Effector memory CD8-positive, alpha-beta T cell (primary cell): ENCODE measurements at places on chromosomes 6 and 20.

- H3K27ac ChIP-seq, result no peak overlapping the region
- no peaks in the 10 kb centered on the region for H3K36me3 ChIP-seq
- DNase-seq, result no peak
Observed at GRCh38 chr6:115717062-115717461, 343.6 kb downstream of the FRK start.

DNA sequence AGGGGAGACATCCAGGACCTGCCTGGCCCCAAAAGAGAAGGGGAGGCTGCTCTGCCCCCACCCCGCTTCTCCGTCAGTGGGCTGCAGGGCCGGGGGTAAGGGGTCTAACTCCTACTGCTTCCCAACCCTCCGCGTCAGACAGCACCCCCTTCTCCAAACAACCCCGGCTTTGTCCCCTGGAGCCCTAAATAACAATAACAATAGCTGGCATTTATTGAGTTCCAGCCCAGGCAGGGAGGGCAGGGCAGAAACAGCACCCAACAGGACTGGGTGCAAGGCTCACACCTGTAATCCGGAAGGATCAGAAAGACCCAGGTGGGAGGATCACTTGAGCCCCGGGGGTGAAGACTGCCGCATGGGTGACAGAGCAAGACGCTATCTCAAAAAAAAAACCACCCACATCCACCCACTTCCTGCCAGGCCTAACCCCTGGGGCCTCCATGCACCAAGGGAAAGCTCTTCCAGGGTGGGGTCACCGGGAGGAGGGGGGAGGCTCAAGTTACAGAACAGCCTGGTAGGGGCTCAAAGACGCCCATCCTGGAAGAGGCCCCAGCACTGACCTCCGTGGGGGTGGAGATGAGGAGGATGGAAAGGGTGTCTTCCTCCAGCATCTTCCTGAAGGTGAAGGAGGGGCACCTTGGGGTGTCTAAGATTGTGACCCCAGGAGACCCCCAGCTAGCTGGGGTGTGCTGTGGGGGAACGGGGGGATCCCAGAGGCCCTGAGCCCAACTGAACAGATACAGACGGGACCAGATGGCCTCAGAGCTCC lies 1.3 kb upstream of the FNDC11 start:
- H3K27me3 ChIP-seq, result peaks cover 13% of the 10 kb centered on the region
- H3K36me3 ChIP-seq, result peaks cover 25% of the 10 kb centered on the region
- H3K4me3 ChIP-seq, result peak overlapping the region; percentile 80
- peak; percentile 59 for DNase-seq
- peaks cover 9% of the 10 kb centered on the region for H3K4me1 ChIP-seq

DNA sequence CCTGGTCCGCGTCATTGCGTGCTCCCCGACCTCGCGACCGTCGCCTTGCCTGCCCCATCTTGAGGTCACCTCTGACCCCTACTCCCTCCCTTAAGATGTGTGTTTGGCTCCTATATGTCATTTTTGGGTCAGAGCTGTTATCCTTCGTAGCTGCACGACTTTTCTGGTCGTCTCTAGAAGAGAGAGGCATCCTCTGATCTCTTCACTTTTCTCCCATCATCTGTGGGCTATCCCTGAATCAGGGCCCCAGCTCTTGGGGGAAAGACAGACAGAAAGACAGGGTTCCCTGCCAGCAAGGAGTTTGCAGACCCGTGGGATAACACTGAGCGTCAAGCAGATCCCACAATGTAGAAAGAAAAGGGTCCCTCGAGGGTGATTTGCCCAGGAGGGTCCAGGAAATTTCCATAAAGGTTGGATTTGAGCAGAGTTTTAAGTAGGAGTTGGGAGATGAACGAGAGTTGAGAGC lies 555 bp downstream of the FAM120B start:
- peak overlapping the region; percentile 95 for H3K27ac ChIP-seq
- peak overlapping the region; percentile 87 for H3K4me3 ChIP-seq
- H3K4me1 ChIP-seq, result peaks cover 35% of the 10 kb centered on the region
- H3K36me3 ChIP-seq, result peaks cover 16% of the 10 kb centered on the region

DNA sequence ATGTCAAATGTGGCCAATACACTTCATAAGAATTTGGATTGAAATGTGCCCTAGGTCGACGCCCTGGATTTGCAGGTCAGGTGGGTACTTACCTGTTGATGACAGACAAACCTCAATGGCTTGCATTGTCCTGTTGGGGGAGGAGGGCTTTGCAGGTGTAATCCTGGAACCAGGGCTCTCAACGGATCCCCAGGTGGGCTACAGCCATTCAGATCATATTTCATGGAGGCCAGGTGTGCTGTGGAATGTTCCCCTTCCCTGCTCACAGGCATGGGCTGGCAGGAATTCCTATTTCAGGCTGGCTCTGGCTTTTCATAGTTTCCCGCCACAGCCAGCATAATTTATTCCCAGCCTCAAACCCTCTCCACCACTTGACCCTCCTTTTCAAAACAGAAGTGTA lies 254.7 kb downstream of the SMOC2 start:
- H3K27ac ChIP-seq, result no peak overlapping the region
- H3K27me3 ChIP-seq, result peaks cover 7% of the 10 kb centered on the region
- no peaks in the 10 kb centered on the region for H3K36me3 ChIP-seq
- no peak for DNase-seq
- H3K4me1 ChIP-seq, result no peaks in the 10 kb centered on the region

GRCh38 chr20:38722683-38723016 lies 1.6 kb upstream of the SLC32A1 start:
- peaks cover 80% of the 10 kb centered on the region for H3K27me3 ChIP-seq
- peak overlapping the region; percentile 63 for H3K4me3 ChIP-seq
- H3K4me1 ChIP-seq, result peaks cover 37% of the 10 kb centered on the region
- peaks cover 20% of the 10 kb centered on the region for H3K36me3 ChIP-seq

DNA sequence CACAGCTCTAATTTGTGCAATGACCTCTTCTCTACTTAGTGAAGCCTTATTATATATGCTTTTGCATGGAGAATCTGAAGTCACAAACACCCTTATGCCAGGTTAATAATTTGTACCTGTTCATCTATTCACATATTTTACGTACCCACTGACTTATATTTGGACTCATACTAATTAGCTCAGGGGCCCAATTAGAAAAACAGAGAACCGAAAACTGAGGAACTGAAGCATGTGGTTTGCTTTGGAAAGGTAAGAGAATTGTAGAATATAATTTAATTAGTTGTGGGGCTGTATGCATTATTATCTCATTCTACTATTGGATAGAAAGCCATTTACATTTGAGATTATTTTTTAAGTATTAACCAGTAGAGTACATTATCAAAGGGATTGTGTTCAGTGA lies 805.9 kb upstream of the CITED2 start:
- no peak overlapping the region for H3K4me3 ChIP-seq
- no peaks in the 10 kb centered on the region for H3K36me3 ChIP-seq
- no peak overlapping the region for H3K27ac ChIP-seq
- H3K27me3 ChIP-seq, result peaks cover 5% of the 10 kb centered on the region
- no peaks in the 10 kb centered on the region for H3K4me1 ChIP-seq
- no peak for DNase-seq

- no peaks in the 10 kb centered on the region for H3K36me3 ChIP-seq
- peaks cover 9% of the 10 kb centered on the region for H3K4me1 ChIP-seq
- no peak overlapping the region for H3K4me3 ChIP-seq
- no peak for DNase-seq
- no peaks in the 10 kb centered on the region for H3K27me3 ChIP-seq
Observed at GRCh38 chr20:25738198-25738597, 41.5 kb upstream of the ZNF337 start.

- peaks cover 10% of the 10 kb centered on the region for H3K4me1 ChIP-seq
- no peak overlapping the region for H3K27ac ChIP-seq
- no peak for DNase-seq
- H3K36me3 ChIP-seq, result no peaks in the 10 kb centered on the region
- H3K27me3 ChIP-seq, result no peaks in the 10 kb centered on the region
- no peak overlapping the region for H3K4me3 ChIP-seq
Observed at GRCh38 chr6:34949636-34950035, 60.6 kb downstream of the ANKS1A start.

GRCh38 chr20:37749620-37750403 lies 56.0 kb downstream of the CTNNBL1 start:
- no peaks in the 10 kb centered on the region for H3K27me3 ChIP-seq
- peaks cover 13% of the 10 kb centered on the region for H3K4me1 ChIP-seq
- H3K36me3 ChIP-seq, result peaks cover 32% of the 10 kb centered on the region

DNA sequence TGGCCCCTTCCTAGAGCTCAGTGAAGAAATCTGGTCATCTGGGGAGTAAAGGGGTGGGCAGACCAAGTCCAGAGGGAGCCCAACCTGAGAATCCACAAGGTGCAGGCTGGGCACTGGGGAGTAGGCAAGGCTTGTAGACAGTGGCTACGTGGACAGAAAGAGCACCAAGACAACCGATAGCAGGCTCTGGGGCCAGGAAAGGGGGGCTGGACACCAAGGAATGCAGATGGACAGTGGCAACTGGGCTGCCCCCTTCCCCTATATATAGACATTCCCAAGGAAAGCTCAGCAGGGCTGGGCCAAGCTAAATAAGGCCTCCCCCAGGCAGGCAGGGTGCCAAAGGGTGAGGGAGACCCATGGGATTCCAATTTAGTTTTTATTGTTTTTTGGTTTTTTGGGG lies 1.5 kb upstream of the TNNC2 start:
- H3K4me1 ChIP-seq, result peaks cover 18% of the 10 kb centered on the region
- H3K36me3 ChIP-seq, result no peaks in the 10 kb centered on the region
- H3K4me3 ChIP-seq, result no peak overlapping the region
- H3K27me3 ChIP-seq, result peaks cover 22% of the 10 kb centered on the region
- no peak for DNase-seq

DNA sequence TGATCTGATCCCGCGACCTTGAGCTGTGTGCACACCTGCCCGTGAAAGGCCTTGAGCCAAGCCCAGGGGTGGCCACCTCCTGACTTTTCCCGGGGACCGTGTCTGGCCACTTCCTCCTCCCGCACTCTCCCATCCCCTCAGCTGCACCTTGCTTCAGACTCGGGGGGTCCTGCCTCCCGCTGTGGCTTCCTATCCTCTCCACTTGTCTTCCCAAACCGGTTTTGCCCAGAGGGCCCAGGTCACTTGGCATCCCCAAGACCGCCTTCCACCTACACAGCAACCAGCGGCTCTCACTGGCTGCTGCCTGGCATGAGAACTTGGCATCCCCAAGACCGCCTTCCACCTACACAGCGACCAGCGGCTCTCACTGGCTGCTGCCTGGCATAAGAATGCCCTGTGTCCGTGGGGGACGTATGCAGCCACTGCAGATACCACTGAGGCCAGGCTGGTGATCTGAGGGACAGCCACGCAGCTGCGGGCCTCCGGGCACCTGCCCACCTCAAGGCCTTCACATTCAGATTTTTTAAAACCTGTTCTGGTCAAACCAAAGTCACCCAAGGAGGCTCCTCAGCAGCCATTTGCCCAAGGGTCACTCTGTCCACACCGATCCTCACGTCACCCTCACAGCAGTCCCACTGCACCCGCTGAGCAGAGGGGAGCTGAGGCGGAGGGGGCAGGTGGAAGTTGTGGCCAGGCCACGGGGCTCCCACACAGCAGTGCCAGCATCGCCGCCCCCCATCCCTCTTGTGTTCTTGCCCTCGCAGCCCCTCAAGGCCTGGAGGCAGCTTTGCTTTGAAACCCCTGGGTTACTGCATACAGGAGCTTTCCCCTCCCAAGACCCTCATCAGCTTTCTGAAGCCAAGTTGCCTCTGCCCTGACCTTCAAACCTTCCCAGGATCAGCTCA lies 245.5 kb downstream of the TAF4 start:
- H3K27ac ChIP-seq, result no peak overlapping the region
- H3K27me3 ChIP-seq, result peaks cover 32% of the 10 kb centered on the region
- H3K4me3 ChIP-seq, result no peak overlapping the region
- no peaks in the 10 kb centered on the region for H3K36me3 ChIP-seq
- no peak for DNase-seq
